ENCODE measurements at places on chromosomes 6 and 20.

GRCh38 chr6:17957086-17957485, 30.3 kb downstream of the KIF13A start:
- no peak for DNase-seq

DNA sequence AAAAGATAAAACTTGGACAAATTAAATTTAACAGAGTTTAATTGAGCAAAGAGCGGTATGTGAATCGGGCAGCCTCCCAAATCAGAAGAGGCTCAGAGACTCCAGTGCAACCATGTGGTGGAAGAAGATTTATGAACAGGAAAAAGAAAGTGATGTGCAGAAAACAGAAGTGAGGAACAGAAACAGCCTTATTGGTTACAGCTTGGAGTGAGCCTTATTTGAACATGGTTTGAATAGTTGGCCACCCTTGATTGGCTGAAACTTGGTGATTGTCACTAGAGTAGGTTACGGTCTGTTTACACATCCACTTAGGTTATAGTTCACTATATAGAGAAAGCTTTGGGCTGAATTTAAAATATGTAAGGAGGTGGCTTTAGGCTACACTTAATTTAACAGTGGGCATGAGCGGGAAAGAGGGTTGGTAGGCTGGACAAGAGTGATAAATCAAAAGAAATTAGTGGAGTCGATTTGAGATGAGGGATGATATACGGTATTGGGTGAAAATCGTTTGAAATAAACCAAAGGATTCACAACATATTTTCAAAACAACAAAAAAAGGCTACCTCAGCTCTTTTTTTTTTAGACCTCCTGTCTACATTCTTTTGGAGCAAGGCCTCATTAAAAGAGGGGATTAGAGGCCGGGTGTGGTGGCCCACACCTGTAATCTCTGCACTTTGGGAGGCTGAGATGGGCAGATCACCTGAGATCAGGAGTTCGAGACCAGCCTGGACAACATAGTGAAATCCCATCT, 84.3 kb upstream of the PREP start:
- no peak for DNase-seq

- no peak for DNase-seq
Observed at GRCh38 chr20:5065166-5065878, 54.4 kb downstream of the PCNA start.

- DNase-seq: no peak
Observed at GRCh38 chr20:36860811-36861624, 14.9 kb upstream of the TLDC2 start.

DNA sequence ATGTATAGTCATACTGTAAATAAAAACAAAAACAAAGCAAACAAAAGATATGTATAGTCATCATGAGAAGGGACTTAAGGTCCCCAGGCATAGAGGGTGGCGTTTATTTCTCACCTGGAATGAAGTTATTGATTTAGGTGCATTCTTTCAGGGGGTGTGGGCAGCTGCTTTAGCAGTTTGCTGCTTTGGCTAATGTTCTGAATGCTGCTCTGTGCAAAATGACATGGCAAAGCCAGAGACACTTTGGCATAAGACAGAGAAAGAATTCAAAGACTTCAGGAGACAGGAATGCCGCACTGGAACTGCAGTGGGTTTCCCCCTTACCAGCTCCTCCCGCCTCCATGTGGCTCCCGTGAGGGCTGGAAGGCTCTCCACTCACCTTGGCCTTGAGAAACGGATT, 36.4 kb upstream of the NELFCD start:
- DNase-seq: no peak

- DNase-seq: no peak
Observed at GRCh38 chr6:165383323-165383722, 73.9 kb upstream of the C6orf118 start.

GRCh38 chr6:144423167-144423566, 138.0 kb downstream of the UTRN start:
- no peak for DNase-seq

DNA sequence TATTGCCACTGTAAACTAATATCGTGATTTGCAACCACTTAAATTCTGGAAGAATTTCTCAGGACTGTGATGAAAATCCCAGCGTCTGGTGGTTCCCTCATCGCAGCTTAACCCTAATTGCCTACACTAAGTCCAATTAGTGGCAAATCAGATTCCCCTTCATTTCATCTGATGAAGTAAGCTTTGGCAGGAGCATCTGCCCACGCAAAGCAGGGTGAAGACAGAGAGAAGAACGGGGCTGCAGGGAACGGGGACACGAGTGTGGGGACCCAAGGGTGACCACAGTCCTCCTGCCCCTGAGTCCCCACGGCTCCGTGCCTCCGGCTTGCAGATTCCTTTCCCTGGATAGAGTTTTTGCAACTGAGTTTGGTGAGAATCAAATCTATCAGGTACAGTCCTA, 159.5 kb downstream of the LY86 start:
- no peak for DNase-seq

- DNase-seq: no peak
Observed at GRCh38 chr20:41670631-41671030, 52.5 kb upstream of the CHD6 start.

GRCh38 chr6:41972826-41973225, 31.2 kb upstream of the CCND3 start:
- DNase-seq: no peak

- no peak for DNase-seq
Observed at GRCh38 chr20:5996765-5997164, 46.3 kb downstream of the MCM8 start.

- no peak for DNase-seq
Observed at GRCh38 chr20:60759651-60760050, 492.4 kb upstream of the CDH4 start.

DNA sequence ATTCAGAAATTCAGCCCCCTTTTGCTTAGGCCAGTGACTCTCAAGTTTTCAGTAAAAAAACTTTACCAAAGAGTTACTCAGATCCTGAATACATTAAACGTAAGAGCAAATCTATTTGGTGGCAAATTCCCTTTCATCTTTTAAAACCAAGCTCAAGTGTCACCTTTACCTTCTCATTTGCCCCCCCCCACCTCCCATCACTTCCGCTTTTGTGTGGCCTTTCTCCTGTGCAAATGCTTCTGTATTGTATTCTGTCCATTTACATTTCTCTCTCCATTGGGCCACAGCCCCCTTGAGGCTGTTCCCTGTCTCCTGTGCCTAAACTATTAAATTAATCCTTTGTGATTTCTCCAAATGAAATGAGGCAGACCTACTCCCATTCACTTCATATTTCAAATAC, 1.9 kb downstream of the NOL7 start:
- DNase-seq: no peak

DNA sequence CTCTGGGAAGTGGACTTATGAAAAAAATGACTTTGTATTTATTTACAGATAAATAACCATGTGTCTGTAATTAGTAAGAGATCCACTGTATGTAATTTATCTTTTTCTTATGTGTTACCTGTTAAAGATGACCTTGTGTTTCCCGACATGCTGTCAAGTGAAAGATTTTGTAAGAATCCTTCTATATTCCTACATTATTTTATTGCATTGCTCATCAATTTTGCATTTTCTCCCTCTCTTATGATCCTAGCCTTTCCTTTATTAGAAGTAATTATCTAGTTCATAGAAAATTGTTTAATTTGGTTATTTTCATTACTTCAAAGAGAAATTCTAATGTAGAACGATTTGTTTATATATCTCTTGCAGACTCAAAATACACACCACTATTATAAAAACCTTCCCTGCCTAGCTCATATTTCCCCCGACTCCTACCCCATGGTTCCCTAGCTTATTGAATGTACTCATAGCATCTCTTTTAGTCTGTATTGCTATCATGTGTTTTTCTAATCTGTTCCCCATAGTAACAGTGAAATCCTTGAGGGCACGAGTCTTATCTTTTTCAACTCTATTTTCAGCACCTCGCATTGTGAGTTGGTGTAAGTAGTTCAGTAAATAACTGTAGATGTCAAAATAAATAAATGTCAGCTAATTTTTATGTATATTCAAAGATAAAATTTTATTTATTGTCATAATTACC, 774.4 kb downstream of the HDGFL1 start:
- no peak for DNase-seq

DNA sequence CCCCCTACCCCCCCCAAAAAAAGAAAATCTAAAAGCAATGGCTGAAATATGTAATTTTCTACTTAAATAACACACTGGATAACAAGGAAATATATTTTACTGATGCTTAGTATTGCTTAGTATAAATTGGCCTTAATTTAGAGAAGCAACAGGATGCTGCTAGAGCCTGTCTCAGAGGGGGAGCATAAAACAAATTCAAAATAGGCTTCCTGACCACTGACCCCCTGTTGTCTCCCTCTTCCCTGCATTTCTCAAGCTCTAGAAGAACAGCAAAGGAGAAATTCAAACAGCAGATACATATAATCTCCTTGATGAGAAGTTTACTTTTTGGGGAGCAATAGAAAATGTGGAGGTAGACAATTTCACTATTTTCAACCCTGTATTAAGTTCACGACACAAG, 631.1 kb upstream of the GJE1 start:
- no peak for DNase-seq

GRCh38 chr6:91600561-91600960, 1013.7 kb upstream of the MAP3K7 start:
- no peak for DNase-seq

- no peak for DNase-seq
Observed at GRCh38 chr20:5933802-5934436, 16.4 kb downstream of the TRMT6 start.

GRCh38 chr6:43123461-43124314, 47.4 kb upstream of the SRF start:
- no peak for DNase-seq

DNA sequence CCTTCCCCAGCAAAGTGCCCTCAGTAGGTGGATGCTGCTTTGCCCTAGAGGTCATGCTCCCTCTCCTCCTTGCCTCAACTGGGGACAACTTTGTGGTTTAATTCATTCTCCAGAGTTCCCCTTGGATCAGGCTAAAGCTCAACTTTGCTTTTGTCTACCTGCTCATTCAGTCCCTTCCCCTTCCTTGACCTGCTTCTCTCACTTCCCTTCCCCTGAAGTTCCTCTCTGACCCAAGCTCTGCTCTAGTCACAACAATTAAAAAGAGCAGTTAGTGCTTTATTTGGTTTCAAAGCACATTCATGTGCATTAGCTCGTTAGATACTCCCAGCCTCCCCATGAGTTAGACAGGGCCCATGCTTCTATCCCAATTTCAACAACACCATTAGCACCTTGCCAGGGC, 71.3 kb downstream of the DZANK1 start:
- DNase-seq: no peak

DNA sequence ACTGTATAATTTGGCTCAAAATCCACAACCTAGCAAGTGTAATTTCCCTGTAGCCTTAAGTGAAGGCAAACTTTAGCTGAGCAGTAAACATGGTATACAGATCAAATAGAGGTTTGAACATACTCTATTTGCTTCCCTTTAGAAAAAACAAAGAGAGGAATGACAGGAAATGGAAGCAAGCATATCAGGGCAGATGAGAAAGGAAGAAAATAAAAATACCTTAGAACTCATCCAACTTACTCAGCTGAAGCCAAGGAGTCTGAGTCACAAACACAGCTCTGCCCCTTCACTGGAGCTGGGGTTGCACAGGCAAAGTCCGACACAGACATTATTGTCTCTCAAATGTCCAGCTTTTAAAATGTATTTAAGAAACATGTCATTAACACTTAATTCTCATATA, 379.9 kb upstream of the IRAK1BP1 start:
- no peak for DNase-seq

- no peak for DNase-seq
Observed at GRCh38 chr6:143542888-143543287, 31.4 kb upstream of the FUCA2 start.

DNA sequence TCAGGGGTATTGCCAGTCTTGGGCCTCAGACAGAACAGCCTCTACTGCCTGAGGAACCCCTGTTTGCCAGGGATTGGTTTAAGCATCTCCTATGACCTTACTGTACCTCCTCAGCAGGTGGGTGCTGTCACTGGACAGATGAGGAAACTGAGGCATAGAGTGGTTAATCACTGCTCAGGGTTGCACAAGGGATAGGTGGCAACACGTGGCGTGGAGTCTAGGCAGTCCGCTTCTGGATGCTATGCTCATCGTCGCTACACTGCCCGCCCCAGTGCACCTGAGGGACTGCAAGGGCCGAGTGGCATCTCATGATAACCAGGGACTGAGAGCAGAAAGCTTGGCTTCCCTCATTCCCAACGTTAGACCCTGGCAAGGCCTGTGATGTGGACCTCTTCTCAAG, 101.8 kb upstream of the SULF2 start:
- DNase-seq: no peak

- DNase-seq: no peak
Observed at GRCh38 chr6:109767961-109768360, 76.9 kb downstream of the FIG4 start.

DNA sequence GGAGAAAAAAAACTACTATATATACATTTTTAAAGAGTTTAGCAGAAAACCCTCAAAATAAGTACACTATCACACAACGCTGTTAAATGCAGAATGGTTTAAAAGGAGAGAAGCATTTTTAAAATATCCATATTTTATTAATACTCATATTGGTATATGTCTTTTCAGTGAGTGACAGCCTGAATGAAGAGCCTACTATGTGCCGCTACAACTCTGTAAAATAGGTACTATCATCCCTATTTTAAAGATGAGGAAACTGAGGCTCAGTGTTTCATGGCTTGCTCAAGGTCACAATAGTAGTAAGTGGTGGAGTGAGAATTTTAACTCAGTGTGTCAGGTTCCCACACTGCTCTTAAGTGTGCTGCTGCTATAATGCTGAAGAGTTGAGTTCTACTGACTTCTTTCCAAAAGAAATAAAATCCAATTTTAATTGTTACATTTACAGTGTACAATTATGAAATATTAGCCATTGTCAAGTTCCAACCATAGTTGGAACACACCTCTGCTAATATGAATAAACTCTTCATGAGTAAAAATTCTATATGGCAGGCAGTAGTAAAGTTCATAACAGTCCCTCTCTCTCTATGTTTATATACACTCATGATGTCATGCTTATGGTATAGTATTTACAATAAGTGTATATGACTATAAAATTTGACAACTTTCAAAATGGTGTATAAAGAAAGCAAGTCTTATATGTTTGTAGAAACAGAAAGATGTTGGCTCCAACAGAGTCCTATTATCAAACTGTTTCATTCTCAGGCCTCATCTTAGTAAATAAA, 3.1 kb downstream of the FAM184A start:
- DNase-seq: no peak

GRCh38 chr6:52499026-52499425, 77.8 kb downstream of the TRAM2 start:
- no peak for DNase-seq

GRCh38 chr6:6586167-6586566, 2.4 kb upstream of the LY86 start:
- DNase-seq: no peak

- no peak for DNase-seq
Observed at GRCh38 chr20:38272398-38272797, 11.9 kb upstream of the KIAA1755 start.

- no peak for DNase-seq
Observed at GRCh38 chr20:11222243-11222642, 548.4 kb upstream of the JAG1 start.
